ENCODE measurements at places on chromosomes 12 and 14. TPM values are rescaled to one million over a fixed set of nuclear protein-coding genes. Genes with fewer than 3 reads are reported as not detected.

RHEBL1 gene
- total RNA-seq = 5.2 TPM

ADSS1 gene
- 2.8 TPM for total RNA-seq

DNA sequence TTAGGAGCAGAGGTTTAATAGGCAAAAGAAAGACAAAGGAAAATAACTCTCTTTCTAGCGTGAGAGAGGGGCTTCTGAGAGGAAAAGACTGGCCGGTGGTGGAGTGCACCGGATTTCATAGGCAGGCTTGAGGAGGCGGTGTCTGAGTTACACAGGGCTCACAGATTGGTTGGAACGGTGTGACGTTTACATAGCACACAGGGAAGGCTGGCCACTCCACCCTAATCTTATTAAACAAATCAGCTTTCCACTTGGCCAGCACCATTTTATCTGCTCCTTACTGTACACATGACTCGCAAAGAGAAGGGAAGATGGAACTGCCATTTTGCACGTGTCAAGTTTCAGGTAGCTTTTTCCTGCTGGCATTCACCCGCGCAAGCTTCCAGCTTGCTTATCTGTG lies 587.7 kb downstream of the RPL10L start:
- DNase-seq = peak; percentile 56

FLRT2 gene
- total RNA-seq = 6.7 TPM

GRCh38 chr12:219891-220352 lies 6.0 kb upstream of the SLC6A12 start:
- DNase-seq = peak; percentile 76

GRCh38 chr12:98678946-98679610 lies 34.0 kb downstream of the APAF1 start:
- no peak for DNase-seq

DNA sequence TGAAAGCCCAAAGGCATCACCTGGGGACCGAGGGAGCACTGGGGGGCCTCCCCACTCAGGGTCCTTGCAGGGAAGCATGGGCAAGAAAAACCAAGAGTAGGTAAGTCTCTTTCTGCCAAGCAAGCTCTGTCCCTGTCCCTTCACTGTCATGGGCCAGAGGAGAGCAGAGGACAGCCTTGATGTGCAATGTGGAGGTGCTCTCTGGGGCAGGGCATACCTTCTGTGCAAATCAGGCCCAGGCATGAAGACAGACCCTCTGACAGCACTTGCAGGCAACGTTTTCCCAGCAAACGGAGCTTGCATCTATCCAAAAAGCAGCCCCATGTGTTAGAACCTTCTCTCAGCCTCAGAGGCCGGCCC lies 192.5 kb upstream of the PWP1 start:
- no peak for DNase-seq

- DNase-seq = no peak
These were observed 41.3 kb downstream of the SSH1 start for GRCh38 chr12:108815875-108816594.

DNA sequence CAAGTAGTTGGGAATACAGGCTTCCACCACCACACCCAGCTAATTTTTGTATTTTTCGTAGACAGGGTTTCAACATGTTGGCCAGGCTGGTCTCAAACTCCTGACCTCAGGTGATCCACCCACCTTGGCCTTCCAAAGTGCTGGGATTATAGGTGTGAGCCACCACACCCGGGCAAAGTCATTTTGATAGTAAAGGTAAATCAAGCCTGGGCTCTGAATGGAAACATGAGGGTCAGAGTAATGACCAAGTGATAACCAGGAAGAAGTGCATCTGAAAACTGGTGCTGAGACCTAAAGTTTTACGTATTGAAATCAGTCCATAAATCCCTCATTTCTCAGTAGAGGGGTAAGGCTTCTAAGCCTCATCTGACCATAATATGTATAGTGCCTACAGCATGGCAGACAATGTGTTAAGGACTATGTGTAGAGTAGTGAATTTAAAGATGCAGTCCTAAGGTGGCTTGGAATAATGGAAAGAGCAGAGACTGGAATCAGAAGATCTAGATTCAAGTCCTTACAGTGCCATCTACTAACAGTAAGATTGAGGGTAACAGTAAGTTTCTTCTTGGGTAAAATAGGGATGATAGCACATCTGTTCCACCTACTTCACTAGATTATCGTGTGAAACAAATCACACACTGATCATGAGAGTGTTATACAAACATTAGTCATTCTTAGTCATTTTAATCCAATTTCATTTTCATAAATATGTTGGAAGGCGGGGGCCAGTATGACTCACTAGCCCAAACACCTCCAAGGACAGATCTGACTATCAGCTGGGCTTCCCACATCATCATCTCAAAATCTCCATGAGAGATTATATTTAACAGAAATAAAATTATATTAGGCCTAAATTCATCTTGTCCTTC lies 11.2 kb downstream of the MAP4K5 start:
- DNase-seq = peak; percentile 86

DNA sequence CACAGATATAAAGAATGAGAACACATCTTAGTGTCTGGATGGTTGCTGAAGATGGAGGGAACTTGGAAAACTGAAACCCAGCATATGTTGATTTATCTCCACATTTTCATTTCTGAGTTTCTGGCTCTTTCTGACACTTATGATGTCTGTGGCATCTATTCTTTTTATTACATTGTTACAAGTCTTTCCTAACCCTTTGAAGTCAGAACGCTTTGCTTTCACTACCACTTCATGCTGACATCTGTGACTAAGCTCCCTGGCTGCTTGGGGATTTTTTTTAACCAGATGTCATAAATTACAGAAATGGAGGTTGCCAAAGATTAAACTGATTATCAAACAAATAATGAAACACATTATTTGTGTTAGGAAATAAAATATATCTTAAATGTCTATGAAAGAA lies 188.7 kb downstream of the KITLG start:
- peak; percentile 52 for DNase-seq

TMEM132D gene
- total RNA-seq = 2.7 TPM

DNA sequence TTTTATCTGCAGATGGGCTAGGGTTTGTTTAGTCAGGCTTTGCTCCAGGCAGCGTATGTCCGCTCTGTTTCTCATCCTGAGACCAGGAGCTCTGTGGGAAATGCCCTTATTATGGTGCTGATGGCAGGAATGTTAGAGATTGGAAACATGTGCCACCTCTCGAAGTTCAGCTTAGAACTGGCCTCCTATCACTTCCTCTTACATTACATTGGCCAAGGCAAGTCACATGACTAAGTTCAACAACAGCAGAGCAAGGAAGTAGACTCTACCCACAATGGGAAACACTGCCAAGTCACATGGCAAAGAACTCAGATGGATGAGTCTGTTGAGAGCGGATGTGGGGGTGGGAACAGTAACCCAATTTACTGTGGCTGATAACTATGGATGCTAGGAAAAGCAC lies 161.9 kb upstream of the WSCD2 start:
- peak; percentile 56 for DNase-seq

DNA sequence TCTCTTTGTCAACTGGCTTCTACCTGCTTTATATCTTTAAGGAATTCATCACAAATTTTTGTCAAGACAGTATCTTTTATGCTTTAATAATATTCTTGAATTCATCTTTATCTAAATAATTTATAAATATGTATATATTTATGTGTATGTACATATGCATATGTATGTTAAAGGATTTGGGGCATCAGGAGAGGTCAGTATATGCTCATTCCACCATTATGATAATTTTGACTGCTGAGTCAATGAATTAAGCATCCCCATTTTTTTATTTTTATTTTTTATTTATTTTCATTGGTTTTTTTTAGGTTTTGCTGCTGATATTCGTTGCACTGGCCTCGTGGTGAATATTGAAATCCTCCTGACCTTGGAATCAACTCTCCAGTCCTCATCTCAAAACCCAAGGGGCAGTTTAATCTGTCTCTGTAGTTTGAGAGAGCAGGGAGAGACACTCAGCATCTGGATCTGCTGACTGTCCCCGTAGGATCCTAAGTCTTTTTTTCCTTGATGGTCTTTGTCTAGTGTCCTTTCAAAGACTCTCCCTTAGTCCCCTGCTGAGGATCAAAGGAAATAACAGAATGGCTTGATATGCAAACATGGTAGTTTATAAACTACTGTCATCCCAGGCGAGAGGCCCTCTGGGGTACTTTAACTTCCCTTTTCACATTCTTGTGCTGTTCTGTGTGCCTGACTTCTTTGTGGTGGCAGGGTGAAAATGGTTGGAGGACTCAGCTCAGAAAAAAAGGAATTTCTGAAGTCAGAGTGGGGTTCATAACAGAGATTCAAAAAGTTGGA lies 218.7 kb downstream of the DIO2 start:
- no peak for DNase-seq

DNA sequence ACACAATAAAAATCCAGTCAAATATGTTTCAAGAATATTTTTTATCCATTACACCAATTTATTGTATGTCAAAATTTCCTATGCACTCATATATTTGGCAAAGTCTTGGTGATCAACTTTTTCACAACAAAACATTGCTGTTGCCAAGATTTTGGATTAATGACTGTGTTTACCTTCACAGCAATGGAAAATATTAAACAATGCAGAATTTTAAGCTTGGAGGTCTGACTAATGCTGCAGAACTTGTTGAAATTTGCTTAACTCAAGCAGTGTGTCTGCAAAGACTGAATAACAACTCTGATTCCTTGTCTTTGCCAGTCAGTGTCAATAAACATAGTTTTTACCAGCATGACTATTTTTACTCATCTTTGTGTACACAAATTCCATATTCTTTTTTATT lies 336.4 kb downstream of the CCER1 start:
- DNase-seq = no peak

GRCh38 chr12:107775093-107775721 lies 703 bp downstream of the ASCL4 start:
- no peak for DNase-seq

DNA sequence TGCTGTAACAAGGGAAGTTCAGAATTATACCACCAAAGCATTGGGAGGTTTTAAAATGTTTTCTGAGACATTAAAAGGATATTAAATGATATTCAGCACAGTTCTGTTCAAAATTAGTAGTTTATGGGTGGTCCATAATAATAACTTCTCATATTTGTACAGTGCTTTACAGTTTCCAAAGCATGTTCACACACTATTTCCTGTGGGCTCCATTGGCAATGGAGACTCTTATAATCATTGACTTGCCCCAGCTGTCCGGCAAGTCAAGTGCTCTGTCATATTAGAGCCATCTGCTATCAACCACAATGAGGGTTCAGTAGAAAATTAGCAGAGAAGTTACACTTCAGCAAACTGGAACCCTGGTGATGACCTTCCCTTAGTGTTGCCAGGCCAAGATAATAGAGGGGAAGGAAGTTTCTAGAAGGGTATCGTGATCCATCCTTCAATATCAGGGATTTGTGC lies 526.6 kb upstream of the CCDC196 start:
- no peak for DNase-seq

GRCh38 chr14:66496188-66496807 lies 10.1 kb downstream of the CCDC196 start:
- no peak for DNase-seq

DNA sequence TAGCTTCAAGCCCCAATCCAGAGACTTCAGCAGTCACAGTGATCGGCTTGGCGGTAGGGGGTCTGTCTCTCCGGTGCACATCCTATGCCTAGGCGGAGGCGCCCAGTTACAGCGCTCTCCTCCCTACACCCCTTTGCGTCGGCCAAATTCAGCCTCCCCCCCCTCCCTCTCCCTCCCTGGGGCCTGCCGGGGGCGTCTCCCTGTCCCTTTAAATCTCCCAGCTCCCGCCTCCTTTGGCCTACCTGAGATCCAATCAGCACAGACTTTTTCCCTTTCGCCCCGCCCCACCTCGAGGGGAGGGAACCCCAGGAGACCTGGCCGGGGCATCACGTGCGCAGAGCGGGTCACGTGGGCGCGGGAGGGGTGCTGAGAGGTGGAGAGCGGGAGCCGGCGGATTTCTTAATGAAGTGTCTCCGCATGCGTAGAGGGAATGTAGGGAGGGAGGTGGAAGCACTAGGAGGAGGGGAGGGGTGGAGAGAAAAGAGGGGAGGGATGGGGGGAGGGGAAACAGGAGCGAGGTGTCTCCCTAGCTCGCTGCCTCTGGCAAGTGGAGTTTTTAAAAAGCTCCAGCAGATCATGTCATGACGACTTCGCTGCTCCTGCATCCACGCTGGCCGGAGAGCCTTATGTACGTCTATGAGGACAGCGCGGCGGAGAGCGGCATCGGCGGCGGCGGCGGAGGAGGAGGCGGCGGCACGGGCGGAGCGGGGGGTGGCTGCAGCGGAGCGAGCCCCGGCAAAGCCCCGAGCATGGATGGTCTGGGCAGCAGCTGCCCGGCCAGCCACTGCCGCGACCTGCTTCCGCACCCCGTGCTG lies at the start of gene HOXC13:
TSS of gene HOXC13 (plus strand) at position 506 of the 815 bp plus-strand sequence. CDS start at position 582, 76 bp downstream.
- peak; percentile 99 for DNase-seq

DNA sequence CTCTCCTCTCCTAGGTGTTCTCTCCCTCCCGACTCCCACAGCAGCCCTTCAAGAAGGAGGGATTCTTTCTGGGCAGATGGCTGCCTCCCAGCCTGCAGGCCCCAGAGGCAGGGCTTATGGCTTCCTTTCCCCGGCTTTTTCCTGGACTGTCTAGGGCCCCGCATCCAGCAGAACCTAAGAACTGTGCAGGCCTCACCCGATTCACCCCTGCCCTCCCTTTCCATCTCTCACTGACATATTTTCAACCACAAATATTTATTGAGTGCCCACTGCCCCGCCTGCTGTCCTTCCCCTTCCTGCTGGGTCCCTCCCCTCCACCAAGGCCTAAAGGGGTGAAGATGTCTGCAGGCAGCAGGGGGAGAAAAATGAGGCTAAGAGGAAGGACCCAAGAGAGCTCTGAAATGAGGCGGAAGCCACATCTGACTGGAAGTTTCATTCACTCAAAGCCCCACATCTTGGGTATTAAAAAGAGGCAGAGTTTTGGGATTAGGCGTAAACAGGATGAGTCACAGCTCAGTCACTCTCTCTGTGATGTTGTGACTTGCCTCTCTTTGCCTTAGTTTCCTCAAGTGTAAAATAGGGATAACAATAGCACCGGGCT lies 2.9 kb downstream of the SCNN1A start:
- peak; percentile 93 for DNase-seq

FOXA1 gene
- total RNA-seq = 2.7 TPM

DNA sequence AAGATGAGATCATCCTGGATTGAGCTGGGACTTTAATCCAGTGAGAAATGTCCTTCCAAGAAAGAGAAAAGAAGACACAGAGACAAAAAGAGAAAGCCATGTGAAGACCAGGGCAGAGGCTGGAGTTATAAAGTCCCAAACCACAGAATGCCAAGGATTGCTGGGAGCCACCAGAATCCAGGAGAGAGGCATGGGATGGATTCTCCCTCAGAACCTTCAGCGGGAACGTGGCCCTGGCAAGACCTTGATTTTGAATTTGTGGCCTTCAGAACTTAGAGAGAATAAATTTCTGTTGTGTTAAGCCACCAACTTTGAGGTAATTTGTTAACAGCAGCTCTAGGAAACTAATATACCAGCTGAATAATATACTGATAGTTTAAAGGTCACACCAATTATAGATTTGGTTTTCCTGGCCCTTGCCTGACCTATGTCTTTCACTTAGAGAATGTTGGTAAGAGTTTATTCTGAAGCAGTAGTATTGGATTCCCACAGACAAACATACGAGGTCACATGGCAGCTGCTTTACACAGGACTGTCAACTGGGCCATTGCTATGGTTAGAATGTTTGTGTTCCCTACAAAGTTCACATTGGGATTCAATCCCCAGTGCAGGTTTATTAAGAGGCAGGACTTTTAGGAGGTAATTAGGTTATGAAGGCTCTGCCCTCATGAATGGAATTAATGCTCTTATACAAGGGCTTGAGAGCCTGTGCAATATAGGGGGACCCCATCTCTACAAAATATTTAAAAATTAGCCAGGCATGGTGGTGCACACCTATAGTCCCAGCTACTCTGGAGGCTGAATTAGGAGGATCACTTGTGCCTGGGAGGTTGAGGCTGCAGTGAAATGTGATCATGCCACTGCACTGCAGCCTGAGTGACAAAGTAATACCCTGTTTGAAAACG lies 156.5 kb upstream of the EEA1 start:
- DNase-seq = no peak

GRCh38 chr12:49941556-49942511 lies 8.7 kb upstream of the AQP2 start:
- no peak for DNase-seq
